ENCODE measurements at places on chromosomes 5 and 9.

DNA sequence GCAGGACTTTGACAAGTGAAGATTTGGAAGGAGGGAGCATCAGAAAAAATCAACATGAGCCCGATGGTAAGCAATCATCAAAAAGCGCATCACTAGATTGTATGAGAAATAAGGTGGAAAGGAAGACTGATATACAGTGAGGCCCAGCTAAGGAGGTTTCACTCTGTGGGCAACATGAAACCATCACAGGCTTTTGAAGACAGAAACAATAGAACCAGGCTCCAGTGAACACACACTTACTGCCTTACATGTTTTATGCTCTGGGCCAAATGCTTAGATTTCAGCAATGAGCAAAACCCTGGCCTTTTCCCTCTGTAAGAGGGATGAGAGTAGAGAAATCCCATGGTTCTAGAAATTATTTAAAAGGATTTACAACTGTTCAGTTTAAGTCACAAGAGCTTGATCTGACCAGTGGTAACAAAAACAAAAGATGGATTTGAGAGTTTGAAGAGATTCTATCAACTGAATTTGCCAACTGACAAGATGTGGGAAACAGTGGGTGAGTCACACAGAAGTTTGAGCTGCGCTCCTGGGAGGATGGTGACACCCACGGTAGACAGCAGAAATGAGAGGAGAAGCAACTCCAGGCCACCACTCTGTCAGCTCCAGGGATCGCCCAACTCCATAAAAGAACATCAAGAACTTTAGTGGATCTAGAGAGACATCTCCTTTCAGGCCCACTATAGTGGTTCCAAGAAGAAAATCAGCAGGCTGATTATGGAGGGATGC lies 261.8 kb downstream of the MCTP1 start:
- no peak for DNase-seq

- DNase-seq: peak; percentile 60
Measured at GRCh38 chr9:89528540-89528939, 30.6 kb upstream of the SEMA4D start.

GRCh38 chr5:63439537-63439936 lies 522.7 kb downstream of the HTR1A start:
- DNase-seq: no peak

GRCh38 chr5:142013734-142014521 lies 1.1 kb upstream of the GNPDA1 start:
- peak; percentile 37 for DNase-seq

GRCh38 chr9:86315078-86315477 lies 32.7 kb upstream of the ISCA1 start:
- DNase-seq: no peak

- DNase-seq: no peak
Measured at GRCh38 chr5:89241186-89241585, 358.2 kb upstream of the MEF2C start.

GRCh38 chr9:93807166-93808074 lies 147.7 kb downstream of the BARX1 start:
- no peak for DNase-seq

DNA sequence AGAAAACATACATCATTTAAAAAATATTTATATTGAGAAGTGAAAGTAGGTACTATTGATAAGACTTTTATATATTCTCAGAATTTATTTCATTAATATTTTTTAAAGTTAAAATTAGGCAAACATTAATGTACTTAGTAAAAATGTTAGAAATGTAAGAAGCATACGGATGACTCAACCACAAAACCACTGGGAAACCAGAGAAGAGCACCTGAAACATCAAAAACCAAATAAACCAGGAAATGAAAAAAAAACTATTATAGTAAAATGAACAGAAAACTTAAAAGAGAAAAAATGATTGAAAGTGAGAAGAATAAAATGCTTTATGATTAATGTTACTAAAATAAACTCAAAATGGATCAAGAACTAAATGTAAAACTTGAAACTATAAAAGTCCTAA lies 233.2 kb upstream of the DAB2 start:
- no peak for DNase-seq

- no peak for DNase-seq
Measured at GRCh38 chr5:135642488-135642870, 63.7 kb upstream of the CXCL14 start.

DNA sequence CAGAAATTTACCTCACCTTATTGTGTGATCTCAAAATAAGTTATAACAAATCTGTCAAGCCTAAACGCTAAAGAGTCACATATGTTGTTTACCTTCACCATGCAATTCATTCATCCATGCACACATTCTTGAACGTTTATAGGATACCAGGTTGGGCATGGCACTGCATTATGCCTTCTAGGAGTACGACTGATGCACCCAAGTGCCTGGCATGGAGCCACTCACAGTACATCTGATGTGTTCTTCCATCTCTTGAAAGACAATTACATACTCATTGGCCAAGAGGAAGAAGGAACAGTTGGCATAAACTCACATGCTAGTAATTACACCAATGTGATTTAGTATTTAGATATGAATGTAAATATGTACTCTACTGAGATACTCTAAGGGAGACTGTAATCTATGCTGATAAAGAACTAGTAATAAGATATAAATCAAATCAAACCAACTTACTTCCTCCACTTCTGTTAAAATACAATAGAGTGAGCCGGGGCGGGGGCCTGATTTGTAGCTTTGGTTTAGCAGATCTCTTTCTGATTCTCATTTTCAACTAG lies 90.7 kb downstream of the LPAR1 start:
- DNase-seq: peak; percentile 16

DNA sequence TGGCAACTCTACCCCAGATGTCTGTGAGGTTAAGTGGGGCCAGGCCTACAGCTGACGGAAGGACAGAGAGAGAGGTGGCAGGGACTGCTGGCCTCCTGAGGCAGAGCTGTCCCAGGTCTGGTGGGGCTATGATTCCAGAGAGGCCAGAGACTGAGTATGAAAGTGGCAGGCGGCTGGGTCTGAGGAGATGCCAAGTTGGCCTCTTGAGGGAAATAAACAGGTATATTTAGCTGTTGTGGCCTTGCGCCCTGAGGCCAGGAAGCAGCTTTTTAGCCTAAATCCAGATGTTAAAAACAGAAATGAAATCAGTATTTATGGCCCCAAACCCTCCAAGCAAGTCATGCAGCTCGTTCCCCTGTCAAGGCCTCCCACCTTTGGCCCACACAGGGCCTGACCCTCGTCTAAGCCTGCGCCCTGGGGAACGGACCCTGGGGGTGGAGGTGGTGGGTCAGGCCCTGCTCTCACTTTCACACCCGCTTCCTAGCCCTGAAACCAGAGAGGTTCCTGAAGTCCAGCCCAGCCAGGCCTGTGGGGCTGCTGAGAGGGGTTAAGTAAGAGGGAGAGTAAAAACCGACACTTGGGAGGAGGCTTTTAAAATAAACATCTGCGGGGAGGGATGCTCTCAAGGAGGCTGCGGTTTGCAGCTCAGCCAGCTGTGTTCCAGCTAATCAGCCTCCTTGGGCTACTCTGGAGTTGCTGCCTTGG lies 18.7 kb downstream of the PCDHGC5 start:
- DNase-seq: no peak

GRCh38 chr9:85298499-85298898 lies 443.3 kb downstream of the AGTPBP1 start:
- DNase-seq: no peak

GRCh38 chr5:163079618-163080017 lies 357.8 kb upstream of the CCNG1 start:
- no peak for DNase-seq

GRCh38 chr9:7489036-7489435 lies 310.5 kb downstream of the DMAC1 start:
- DNase-seq: peak; percentile 53

Data from left colon (tissue), 2 donors.